Activated CD8-positive, alpha-beta T cell treated with anti-CD3 and anti-CD28 coated beads, Interleukin-2, amount 10 ng/mL, durations not matched to agents 7 days and 5 days (primary cell): ENCODE measurements at places on chromosomes 11 and 22. TPM values are rescaled to one million over a fixed set of nuclear protein-coding genes. Genes with fewer than 3 reads are reported as not detected.

VPREB3 gene
- total RNA-seq, result not detected

MAP6 gene
- not detected for total RNA-seq

TREH gene
- not detected for total RNA-seq

PICK1 gene
- total RNA-seq, result 12.7 TPM

CCDC90B gene
- 31.3 TPM for total RNA-seq

CD82 gene
- 72.9 TPM for total RNA-seq

BAIAP2L2 gene
- 0.58 TPM for total RNA-seq

TRPC6 gene
- not detected for total RNA-seq

OLFML1 gene
- not detected for total RNA-seq

CNIH2 gene
- 2.7 TPM for total RNA-seq

APOBEC3B gene
- total RNA-seq, result 13.3 TPM

DNA sequence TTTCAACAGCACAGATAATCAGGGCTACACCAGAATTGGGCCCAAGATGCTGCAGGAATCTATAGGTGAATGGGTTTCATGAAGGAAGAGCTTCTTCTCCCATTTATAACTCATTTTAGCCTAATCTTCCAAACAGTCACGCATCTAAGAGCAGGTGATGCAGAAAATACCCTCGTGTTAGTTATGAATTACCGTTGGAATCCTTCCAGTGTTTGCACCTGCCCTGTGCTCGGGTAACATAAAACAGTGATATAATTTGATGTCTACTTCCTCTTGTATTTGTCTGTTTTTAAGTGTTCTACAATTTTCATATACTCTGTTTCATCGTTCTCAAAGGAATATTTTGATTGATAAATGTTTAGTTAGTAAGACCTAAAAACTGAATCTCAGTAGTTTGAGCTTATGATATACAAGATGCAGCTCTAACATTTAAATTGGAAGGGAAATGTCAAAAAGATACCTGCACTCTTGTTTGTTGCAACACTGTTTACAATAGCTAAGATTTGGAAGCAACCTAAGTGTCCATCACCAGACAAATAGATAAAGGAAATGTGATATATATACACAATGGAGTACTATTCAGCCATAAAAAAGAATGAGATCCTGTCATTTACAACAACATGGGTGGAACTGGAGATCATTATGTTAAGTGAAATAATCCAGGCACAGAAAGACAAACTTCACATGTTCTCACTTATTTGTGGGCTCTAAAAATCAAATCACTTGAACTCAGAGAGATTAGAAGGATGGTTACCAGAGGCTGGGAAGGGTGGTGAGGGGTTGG lies 42.1 kb downstream of the PPARA start:
- DNase-seq, result no peak

GRCh38 chr11:92885600-92885999 lies 83.9 kb upstream of the MTNR1B start:
- no peak for DNase-seq

- DNase-seq, result no peak
Measured at GRCh38 chr11:70725739-70726138, 327.4 kb downstream of the CTTN start.

GRCh38 chr11:21933095-21933494 lies 259.8 kb upstream of the ANO5 start:
- DNase-seq, result no peak

DNA sequence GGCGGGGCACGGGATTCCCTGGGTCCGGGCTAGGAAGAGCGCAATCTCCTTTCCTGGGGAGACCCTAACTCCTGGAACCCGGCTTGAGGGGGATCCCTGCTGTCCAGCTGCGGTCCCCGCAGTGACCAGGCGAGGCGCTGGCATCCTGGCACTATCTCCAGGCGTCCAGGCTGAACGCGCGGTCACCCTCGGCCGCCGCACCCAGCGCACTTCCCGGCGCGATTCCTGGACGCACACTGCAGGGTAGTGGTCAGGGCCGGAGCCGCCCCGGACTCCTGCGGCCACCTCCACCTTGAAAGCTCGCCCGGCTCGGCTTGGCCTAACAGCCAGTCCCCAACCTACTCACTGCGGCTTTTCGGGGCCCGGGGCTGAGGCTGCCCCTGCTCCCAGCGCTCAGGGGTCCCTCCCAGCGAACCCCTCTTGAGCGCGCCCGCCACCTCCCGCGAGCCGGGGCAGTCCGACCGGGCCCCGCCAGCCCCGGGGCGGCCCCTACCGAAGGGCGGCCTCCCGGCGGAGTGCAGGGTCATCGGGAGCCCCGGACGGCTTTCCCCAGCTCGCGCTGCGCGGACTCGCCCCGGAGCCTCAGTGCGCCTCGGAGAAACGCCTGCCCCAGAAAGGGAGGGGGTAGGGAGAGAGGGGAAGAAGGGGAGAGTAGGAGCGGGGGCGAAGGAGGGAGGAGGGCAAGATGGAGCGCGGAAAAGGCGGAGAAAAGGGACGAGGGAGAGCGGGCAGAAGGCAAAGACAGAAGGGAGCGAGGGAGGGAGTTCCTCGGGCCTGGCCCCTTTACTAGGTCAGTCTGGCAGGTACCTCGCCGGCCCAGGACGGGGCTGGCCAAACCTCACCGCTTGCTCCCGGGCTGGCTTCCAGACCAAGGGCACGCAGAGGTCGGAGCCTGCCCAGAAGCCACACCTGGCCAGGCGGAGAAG lies 1.0 kb downstream of the POU2AF3 start:
- DNase-seq, result no peak

DNA sequence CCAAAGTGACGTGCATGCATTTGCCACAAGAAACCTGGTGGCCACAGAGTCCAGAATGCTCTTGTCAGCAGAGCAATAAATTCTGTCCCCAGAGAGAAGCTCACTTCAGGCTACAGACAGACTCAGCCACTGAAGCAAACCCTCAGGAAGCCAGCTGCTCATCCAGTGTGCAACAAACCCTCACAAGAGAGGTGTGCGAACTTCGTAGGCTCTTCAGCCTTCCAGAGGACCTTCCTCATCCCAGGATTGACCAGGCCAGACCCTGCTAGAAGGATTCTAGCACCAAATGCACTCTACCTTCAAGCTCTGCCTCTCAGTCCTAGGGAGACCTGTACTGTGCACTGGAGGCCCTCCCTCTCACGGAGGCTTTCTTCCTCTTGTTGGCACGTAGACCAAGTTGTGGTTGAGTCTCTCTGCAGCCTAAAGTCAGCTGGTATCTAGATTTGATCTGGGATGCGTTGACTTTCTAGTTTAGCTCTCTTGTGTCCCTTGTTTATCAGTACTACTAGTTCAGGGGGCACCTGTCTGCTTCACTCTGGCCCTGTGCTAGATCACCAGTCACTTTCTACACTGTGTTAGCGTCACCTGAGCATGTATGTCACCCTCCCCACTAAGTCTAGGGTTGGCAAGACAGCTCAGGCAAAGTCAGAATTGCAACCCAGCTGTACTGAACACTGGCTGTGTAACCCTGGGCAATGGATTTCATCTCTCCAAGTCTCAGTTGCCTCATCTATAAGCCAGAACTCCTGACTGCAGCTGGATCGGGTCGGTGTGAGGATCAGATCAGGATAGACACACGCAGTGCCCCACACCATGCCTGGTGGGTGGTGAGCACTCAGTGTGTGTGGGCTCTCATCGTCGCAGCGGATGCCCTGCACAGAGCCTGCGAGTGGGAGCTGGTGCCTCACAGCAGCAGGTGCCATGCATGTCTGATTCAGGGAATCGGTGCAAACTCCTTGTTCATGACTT lies 22.1 kb upstream of the TMPRSS13 start:
- DNase-seq, result peak; percentile 73

DNA sequence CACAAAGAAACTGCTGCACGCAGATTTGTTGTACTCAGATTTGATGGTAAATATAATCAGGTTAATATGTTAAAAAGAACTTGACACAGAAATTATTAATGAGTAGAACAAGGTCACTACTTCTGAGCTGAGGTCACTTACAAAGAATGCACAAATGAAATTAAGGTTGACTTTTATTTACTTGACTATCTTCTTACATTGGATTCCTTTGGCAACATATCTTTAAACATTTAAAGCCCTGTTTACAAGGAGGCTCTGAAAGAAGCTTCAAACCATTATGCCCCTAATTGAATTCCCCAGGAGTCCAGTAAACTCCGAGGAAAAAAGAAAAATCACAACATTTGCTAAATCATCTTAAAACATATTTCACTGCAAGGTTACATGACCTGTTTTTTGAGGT lies 245.5 kb downstream of the SOX6 start:
- no peak for DNase-seq

- DNase-seq, result no peak
Measured at GRCh38 chr11:30735946-30736345, 149.8 kb upstream of the MPPED2 start.

GRCh38 chr11:71527576-71528210 lies 626 bp downstream of the KRTAP5-7 start:
- DNase-seq, result no peak

GRCh38 chr11:131483877-131484276 lies 113.5 kb downstream of the NTM start:
- no peak for DNase-seq

DNA sequence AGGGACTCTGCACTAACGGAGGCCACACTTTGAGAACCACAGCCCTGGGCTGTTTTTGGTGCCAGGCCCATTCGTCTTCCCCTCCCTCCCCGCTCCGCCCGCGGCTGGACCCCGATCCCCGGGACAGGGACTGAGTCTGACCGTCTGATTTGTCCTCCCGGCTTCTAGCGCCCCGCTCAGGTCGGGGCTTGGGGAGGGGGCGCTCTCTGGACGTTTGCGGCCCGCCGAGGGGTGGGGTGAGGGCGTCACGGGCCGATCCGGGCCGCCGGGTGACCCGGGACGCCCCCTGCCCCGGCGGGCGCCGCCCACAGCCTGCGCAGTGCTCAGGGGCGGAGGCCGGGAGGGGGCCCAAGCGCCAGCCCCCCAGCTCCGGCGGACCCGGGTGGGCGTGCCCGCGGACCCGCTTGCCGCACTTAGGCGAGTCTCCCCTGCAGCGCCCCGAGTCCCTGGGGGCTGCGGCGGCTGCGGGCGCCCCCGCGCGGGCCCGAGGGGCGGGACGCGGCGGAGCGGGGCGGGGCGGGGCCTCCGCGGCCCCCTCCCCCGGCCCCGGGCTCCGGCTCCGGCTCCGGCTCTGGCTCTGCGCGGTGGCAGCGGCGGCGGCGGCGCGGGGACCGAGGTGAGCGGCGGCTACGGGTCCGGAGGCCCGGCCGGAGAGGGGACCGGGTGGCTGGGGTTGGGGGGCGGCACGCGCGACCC lies 33.7 kb upstream of the PRR5 start:
- no peak for DNase-seq

DNA sequence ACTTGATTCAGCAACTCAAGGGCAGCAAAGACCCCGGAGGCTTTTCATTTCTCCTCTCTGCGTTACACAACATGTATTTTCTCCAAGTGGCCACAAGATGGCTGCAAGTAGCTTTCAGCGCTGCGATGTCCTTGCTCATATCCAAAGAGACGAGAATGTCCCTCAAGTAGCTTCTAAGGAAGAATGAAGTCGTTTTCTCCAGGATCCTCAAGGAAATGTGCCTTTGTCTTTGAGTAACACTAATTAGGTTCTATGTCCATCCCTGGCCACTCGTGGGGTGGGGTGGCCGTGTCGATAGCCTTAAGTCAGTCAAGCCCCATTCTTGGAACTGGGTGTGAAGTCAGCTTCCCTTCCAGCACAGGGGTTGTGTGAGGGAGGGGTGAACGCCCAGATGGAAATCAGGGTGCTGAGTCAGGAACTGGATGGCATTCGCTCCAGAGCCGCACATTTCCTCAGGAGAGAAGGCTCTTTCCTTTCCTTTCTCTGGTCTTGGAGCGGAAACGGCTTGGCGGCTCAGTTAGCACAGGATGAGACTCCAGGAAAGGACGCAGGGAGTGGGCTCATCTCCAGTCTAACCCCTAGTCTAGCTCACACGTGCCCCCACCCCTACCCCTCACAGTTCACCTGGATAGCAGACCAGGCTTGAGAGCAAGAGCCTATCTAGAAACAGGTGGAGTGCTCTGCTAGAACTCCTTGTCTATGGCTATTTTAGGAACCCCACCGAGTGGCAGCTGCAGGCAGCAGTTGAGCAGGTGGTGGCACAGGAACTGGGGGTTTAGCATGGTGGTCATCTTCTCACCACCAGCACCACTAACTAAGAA lies 44.3 kb downstream of the NNMT start:
- DNase-seq, result peak; percentile 53

GRCh38 chr11:118771547-118772288 lies 19.2 kb downstream of the DDX6 start:
- DNase-seq, result no peak

- DNase-seq, result no peak
Measured at GRCh38 chr22:42138122-42138770, 7.6 kb upstream of the CYP2D6 start.

DNA sequence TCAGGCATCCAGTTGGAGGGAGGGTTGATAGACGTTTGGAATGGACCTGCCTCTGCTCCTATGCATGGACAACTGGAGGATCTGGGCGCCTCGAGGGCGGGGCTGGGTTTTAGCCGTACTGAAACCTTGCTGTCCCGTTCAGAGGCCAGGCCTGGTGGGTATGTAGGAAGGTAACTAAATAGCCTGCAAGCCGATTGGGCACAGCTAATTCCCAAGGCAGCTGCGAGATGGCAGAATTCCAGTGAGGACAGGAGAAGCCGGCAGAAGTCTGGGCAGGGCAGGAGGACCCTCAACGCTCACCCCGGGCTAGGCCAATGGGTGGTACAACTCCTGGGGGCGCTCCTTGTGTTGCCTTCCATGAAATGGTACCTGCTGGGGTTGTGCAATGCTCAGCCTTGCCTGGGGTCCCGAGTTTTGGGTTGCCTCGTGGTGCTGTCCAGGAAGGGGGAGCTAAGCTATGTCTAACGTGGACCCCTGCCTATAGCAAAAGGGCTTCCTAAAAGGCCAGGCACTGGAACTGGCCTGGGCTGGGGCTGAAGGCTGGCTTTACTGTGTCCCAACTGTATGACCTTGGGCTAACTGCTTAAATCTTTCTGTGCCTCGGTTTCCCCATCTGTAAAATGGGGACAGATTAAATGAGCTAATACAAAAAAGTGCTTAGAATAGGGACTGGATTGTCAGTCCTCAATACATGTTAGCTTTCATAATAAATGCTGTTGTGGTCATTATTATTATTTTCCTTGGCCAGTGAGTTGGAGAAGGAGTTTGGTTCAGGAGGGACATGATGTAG lies 30.1 kb upstream of the CD82 start:
- no peak for DNase-seq

DNA sequence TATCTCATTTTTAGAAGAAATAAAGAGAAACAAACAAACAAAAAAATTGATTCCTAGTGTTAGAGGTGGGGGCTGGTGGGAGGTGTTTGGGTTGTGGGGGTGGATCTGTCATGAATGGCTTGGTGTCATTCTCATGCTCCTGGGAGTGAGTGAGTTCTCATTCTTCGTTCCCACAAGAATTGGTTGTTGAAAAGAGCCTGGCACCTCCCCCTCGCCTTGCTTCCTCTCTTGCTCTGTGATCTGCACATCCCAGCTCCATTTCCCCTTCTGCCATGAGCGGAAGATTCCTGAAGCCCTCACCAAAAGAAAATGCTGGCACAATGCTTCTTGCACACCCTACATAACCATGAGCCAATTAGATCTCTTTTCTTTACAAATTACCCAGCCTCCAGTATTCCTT lies 277.8 kb downstream of the ST3GAL4 start:
- DNase-seq, result no peak

DNA sequence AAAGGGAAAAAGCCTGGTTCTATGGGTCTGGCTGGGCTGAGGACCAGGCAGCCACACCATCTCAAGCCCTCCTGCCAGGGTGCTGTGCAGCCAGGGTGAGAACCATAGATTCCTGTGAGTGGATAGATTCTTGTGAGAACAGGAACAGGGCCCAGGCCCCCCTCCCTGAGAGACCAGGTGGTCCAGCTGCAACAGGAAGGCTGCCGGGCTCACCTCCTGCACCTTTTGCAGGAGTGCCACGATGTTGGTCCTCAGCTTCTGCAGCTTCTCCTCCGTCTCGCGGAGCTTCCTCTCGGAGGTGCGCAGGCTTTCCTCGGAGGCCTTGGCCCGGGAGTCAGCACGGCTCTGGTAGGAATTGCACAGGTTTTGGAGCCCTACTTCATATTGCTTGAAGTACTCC lies 40.8 kb downstream of the MORC2 start:
- no peak for DNase-seq
